ENCODE measurements at places on chromosomes 5 and 9.

DNA sequence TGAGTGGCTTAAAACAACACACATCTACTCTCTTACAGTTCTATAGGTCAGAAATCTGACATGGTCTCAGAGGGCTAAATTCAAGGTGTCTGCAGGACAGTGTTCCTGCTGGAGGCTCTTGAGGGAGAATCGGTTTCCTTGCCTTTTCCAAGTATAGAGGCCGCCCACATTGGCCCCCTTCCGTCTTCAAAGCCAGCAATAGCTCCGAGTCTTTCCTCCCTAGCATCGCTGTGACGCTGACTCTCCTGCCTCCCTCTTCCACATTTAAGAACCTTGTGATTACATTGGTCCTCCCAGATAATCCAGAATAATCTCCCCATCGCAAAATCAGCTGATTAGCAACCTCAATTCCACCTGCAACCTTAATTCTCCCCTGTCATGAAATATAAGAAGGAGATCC lies 81.3 kb upstream of the IER5L start:
- DNase-seq, result no peak

GRCh38 chr9:73611032-73611431 lies 459.4 kb downstream of the ANXA1 start:
- no peak for DNase-seq

DNA sequence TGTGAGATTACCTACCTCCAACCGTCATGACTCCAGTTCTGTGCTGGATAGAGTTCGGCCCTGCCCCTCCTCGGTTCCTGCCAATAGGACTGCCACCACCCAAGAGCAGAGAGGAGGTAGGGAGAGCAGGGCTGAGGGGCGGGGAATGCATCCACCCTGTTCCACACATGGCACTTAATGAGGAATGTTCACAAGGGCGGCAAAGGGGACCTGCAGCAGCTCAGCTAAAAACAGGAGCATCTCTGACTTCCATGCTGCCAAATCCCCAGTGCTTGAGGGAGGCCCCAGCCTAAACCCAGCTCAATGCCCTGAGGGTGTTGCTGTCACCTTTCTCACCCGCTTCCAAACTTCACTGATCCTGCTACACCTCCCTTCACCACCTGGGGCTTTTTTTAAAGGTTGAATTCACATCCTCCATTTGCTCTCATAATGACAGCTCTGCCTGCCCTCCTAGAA lies 7.8 kb upstream of the DELE1 start:
- no peak for DNase-seq

DNA sequence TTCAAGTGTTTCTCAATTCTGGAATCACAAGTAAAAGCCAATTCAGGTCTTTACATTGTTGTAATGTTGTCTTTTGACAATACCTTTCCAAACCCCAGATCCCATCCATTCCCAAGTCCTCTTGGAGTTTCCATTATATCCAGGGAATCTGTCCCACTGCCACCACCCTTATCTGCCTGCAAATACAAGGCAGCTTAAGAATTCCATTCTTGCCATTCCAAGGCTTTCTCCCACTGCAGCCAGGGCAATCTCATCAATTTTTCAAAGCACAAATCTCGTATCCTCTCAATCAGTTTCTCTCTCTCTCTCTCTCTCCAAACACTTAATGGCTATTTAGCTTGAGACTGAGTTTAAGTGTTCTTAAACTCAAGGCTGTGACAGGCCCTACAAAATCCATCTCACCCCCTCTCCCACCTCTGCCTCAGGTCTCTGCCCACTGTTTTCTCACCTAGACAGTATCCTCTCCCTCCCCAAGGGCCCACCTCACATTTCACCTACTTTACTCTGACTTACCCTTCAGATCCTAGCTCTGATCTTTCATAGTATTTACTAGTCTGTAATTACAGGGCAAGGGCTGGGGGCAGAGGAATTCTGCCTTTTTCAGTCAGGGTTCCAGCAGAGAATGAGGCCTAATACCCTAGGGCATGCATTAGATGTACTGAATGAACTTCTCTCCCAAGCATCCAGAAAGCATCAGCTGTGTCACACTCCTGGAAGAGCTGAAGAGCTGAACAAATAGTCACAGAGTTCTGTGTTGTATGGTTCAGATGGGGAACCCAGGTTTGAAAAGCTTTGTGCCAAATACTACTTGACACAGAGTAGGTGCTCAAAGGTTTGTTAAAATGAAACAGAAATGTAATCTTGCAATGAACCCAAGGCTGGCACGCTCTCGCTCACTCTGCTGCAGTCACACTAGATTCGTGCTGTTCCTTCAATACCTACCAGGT lies 46.0 kb downstream of the RAPGEF1 start:
- DNase-seq, result no peak

GRCh38 chr5:159319832-159320231 lies 10.5 kb downstream of the IL12B start:
- peak; percentile 29 for DNase-seq

- DNase-seq, result no peak
Observed at GRCh38 chr5:168939887-168940544, 360.8 kb upstream of the PANK3 start.

- DNase-seq, result peak; percentile 9
Observed at GRCh38 chr5:18098691-18099090, 464.4 kb downstream of the TAF11L14 start.

GRCh38 chr5:42878041-42878440 lies 66.3 kb upstream of the SELENOP start:
- no peak for DNase-seq

- DNase-seq, result no peak
Observed at GRCh38 chr9:18855656-18856055, 177.4 kb downstream of the SAXO1 start.

DNA sequence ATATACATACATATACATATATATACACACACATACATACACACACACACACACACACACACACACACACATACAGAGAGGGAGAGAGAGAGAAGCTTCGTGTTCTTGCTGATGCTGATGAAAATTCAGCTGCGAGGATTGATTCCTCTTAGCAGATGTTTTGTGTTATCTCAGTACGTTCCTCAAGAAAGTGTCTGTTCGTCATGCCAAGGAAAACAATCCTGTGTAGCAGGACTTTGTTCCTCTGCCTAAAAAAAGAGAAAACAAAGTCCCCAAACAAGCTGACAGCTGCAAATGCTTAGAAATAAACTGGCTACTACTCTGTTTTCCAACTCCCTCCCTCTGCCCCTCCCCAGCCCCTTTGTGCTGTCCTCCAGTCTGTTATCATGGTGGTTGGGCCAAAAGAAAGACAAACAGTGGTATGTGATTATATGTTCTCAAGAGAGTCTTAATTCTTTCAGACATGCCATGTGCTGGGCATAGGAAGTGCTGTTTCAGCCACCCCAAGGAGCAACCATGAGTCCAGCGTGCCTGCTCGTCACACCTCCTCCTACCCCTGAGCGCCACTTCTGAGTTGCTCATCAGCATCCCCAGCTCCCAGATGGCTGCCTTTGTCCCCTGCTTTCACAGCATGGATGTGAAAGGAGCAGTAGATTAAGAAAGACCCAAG lies 71.5 kb upstream of the EQTN start:
- no peak for DNase-seq

- DNase-seq, result no peak
Observed at GRCh38 chr5:132498152-132498551, 7.6 kb upstream of the IRF1 start.

- DNase-seq, result peak; percentile 86
Observed at GRCh38 chr9:123406691-123407216, 50.8 kb downstream of the CRB2 start.
